C1 segment of cervical spinal cord (tissue), 14 donors: ENCODE measurements at places on chromosomes 1 and 21.
A peak's percentile ranks its signal among the peaks of the same experiment; 100 is the strongest.

DNA sequence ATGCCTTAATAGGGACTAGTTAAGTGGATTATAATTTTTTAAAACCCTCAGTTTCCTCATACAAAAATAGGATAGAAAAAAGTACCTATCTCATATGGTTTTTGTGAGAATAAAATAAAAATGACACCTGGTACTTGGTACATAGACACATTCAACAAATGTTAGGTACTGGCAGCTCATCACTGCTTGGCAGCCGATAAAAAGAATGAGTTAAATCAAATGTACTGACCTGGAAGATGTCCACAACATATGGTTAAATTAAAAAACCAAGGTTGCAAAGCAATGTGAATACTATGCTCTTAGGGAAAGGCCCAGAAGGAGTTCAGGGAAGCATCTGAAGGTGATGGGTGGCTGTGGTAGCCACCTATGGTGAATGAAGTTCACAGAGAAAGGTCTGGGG is 64.9 kb upstream of the SMYD2 start:
- no peak for DNase-seq

GRCh38 chr1:155195201-155196102 is 12.2 kb downstream of the THBS3 start:
- DNase-seq = no peak

GRCh38 chr1:162142968-162143367 is 73.5 kb downstream of the NOS1AP start:
- DNase-seq = no peak

DNA sequence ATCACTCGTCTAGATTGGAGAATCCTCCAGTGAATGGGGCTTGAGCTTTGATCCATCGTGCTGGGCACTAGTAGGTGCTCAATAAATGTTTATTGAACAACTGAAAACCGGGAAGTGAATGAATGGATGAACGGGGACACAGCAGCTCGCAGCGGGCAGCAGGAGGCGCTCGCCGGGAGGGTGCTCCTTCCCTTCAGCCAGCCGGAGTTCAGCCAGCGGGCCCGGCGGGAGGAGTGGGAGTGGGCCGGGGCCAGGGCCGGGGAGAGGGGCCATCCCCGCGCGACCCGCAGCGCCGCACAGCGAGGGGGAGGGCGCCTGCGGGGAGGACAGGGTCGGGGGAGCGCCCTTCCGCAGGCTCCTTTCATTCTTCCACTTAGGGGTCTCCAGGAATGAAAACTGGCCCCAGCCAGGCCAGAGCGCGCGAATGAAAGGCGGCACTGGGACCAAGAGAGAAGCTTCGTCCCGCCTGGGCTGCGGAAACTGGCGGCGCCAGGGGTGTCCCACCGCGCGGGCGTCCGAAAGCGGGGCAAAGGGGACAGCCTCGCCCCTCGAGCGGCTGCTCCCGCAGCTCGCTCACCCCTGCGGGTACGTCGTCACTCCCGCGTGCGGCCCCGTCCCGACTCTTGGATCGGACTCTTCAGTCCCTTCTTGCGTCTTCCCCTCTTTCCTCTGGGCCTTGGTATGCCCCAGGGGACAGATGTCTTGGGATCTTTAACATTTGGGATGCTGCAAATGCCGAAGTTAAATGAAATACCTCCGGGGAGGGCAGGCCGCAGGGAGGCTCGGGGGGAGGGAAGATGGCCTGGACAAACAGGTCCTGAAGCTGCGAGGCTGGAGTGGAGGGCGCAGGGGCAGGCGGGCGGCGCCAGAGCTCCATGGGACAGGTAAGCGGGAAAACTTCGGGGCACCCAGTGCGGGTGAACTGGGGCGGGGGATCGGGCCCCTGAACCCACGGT is 3.6 kb upstream of the INAVA start:
- no peak for DNase-seq

DNA sequence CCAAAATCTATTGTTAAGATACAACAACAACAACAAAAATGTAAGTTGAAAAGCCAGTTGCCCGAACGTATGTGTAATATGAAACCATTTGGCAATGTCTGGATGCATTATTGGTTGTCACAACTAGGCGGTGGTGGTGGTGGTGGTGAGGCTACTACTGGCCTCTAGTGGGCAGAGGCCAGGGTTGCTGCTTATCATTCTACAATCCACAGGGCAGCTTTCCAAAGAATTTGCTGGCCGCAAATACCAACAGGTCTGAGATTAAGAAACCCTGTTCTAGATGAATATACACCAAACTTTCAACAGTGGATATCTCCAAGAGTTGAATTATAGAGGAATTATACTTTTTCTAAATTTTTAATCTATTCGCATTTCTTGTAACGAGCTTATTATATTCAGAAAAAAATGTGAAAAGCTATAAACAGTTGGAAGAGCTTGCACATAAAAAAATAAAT is 26.8 kb upstream of the ZNF697 start:
- no peak for DNase-seq

DNA sequence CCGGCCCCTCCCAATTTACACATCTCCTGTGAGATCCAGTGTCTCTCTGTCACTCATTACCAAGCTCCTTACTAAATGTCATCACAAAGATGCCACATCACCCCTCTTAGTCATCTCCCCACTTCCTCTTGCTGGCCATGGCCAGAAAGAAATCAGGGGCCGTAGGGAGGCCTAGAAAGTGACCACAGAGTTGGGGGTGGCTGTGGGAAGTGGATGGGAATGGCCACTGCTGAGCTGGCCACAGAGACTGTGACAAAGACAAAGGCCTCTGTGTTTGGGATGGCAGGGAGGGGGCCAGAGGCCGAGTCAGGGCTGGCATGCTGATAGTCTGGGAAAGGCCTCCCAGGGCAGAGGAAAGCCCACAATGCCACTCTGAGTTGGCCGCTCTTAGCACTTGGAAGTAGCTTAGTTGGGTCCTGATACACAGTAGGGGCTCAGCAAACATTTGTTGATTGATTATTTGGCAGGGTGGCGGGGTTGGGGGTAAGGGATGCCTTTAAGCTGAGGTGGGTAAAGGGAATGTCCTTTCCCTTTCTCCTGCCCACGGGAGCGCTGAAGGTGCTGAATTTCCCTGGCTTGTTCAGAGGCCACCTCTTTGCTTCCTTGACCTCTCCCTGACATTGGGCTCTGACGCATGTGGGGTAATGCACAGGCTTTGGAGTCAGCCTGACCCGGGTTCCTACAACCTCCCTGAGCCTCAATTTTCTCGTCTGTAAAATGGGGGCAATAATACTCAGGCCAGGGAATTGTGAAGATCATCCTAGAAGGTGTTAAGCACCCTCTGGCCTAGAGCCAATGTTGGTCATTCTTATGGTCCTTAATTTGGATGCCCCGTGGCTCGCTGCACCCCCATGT is 13.2 kb downstream of the NAV1 start:
- DNase-seq = peak; percentile 93
